ENCODE measurements at places on chromosomes 4 and X.

DNA sequence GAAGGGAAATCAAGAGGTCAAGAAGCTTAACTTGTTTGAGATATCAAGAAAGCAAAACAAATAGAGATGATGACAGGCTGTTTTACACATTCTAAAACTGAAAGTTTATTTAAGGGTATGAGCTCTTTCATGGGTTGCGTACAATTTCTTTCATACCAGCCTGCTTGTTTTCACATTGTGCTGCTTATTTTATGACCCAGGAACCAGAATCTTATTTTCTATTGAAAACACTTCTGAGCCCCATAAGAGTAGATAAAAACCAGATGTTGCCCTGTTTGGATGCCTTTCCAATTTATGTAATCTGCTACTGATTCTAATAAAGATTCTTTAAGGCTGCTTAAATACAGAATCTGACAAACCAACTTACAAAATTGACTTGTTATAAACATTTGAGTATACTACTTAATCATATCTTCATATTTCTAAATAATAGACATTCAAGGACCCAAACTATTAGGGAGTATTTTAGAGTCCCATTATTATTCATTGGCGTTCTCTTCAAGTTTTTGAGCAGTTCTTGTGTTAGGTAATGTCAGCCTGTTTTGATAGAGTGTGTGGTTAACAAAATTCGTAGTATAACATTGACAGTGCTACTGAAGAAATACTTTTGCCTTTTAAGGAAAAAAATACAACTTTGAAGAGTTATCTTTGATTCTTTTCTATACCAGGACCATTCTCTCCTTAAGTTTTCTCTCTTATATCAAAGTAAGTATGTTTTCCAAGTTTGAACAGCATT is 74.4 kb downstream of the PDLIM5 start:
- DNase-seq = no peak

- no peak for DNase-seq
Observed at GRCh38 chrX:38172596-38172995, 48.1 kb downstream of the SRPX start.

DNA sequence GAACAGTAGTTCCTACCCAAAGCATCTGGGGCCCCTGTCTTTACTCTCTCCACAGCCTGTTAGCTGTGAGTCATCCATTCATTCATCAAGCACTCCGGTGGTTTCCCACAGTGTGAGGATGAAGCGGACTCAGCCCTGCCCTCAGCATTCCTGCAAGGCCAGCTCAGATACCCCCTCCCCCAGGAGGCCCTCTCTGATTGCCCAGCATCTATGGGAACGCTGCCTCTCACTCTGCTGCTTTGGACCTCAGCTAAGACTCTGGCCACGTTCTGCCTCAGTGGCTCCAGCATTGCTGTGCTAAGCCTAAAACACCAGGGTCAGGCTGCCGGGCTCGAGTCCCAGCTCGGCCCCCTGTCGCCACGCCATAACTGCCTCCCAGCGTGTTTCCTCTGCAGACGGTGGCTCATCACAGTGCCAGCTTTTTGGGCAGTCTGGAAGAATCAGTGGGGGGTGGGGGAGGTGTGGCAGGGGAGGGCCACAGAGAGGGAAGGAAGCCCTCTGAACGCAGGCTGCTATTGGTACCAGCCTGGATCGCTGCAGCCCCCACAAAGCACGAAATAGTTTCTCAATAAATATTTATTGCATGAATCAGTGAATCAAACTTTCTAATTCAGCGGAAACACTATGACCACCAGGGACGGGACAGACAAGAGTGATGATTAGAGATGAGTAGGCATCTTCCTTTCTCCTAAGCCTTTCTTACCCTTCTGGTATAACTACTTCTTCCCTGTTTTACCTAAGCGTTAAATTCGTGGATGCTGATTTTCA is 74.4 kb downstream of the SORCS2 start:
- no peak for DNase-seq

DNA sequence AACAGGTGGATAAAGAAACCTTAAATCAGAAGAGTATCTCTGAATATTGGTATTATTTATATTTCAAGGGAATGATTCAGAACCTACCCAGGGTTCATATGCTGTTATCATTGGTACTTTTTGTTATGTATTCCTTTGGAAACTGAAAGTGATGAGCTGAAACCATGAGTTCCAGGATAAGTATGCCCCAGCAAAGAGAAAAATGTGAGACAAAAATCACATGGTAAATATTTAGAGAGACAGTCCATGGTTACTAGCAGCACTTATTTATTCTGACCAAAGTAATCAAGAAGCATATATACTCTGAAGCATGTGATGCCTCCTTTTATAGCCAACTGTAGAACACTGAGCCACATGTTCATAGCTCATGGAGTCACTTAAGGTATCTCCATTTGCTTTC is 277.7 kb downstream of the ARAP2 start:
- DNase-seq = no peak

DNA sequence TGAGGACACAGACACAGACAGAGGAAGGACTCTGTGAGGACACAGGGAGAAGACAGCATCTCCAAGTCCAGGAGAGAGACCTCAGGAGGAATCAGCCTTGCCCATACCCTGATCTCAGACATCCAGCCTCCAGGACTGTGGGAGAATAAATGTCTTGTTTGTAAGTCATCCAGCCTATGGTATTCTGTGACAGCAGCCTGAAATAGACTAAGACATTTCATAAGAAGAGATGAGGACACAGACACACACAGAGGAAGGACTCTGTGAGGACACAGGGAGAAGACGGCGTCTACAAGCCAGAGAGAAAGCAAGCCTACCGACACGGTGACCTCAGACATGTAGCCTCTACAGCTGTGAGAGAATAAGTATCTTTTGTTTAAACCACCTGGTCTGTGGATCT is 112.1 kb downstream of the DHRSX start:
- DNase-seq = no peak

DNA sequence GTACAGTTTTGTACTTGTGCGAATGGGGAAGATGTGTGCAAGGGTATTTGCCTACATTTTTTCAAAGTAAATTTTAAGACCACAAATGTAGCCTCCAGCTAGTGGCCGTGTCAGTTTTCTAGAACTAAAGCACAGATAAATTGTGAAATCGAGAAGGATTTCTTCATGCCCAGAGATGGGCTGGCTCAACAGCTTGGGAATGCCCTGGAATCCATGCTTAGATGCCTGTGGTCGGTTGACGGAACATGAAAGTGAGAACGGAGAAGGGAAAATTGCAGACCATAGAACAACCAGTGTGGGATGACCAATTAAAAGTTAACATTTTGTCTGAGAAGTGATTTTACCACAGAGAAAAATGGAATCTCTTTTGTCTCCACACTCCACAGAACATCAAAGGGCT is 73.2 kb upstream of the VCX2 start:
- DNase-seq = no peak

- no peak for DNase-seq
Observed at GRCh38 chr4:73661646-73662119, 41.4 kb upstream of the RASSF6 start.

- DNase-seq = no peak
Observed at GRCh38 chr4:8702020-8702495, 109.5 kb downstream of the CPZ start.

GRCh38 chr4:88276952-88277710 is 7.2 kb downstream of the PPM1K start:
- no peak for DNase-seq

DNA sequence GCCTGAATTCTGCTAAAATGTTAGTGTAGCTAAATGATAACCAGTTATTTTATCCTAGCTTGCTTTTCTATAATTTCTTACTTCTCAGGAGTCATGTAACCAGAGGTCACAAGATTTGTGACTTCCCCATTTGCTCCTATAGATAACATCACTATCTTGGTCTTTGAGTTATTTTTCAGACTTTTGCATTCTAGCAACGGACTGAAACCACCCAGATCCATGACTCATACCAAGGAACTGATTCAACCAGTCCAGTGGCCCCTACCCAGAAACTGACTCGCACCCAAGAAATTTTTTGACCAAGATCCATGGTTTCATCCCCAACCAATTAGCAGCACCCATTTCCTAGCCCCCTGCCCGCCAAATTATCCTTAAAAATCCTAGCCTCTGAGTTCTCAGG is 50.0 kb downstream of the IQCM start:
- DNase-seq = no peak

- no peak for DNase-seq
Observed at GRCh38 chr4:4712800-4713528, 146.5 kb upstream of the MSX1 start.

DNA sequence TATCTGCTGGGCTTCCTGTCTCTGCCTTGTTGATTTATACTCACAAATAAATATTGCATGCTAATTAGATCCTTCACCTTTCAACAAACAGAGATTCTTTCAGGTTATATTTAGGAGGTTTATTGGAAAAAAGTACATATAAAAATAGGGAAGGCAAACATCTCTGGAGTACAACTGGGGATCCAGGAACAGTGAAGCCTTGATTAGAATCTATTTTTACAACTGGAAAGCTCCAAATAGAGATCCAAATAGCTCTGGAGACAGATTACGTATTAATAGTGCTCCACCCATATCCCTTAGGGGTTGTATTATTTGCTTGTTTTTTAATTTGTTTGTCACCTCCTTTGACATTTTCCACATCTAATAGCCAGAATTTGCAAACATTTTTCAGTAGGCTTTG is 46.9 kb upstream of the MAP9 start:
- DNase-seq = no peak

DNA sequence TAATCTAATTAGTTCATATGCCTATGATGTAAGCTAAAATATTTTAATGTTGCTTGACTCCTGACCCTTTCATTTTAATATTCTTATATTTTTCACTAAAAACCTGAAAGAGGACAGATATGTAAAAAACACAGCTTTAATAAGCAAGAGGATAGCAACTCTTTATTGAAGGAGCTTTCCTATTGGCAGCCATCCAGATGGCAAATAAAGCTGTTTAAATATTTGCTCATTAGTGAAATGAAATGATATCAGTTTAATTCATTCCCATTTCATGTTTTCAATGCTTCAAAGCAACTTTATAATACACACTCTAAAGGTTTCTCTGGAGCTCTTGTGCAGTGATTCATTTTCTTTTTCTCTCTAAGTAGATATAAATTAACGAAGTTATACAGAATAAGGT is 473.4 kb downstream of the PCDH7 start:
- DNase-seq = no peak

DNA sequence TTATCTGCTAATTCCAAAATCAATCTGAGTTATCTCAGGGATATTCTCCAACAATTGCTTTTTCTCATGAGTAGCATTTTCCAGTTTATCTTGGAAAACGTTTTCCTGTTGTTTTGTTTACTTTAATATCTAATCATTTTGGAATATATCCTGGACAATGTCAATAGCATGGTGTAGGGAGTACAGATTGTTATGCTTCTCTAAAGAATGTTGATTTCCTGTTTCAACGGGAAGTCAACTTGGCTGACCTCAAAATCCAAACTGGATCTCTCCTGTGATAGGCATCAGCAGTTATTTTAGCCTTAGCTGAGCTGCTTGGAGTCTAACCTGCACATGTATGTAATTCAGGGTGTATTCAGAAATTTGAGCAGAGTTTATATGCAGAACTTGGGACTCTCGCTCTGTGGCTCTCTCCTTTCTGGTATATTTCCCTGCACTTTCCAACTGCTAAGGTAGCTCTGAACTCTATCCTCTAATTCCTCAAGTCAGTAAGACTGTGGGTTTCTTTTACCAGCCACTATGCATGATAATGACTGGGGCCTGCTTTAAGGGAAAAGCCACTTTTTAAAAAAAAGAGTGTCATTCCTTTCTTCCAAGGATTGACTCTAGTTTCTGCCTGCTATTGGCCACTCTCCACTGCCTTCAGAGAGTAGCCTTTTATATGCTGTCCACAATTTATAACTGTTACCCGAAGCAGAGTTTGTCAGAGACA is 7.7 kb downstream of the PRSS48 start:
- DNase-seq = no peak

GRCh38 chrX:12997906-12998687 is 23.2 kb downstream of the TMSB4X start:
- DNase-seq = no peak

GRCh38 chrX:30538271-30538670 is 39.3 kb downstream of the TASL start:
- DNase-seq = no peak

- no peak for DNase-seq
Observed at GRCh38 chr4:129344058-129344457, 248.1 kb downstream of the C4orf33 start.

GRCh38 chrX:8194216-8194615 is 23.1 kb upstream of the VCX2 start:
- no peak for DNase-seq

DNA sequence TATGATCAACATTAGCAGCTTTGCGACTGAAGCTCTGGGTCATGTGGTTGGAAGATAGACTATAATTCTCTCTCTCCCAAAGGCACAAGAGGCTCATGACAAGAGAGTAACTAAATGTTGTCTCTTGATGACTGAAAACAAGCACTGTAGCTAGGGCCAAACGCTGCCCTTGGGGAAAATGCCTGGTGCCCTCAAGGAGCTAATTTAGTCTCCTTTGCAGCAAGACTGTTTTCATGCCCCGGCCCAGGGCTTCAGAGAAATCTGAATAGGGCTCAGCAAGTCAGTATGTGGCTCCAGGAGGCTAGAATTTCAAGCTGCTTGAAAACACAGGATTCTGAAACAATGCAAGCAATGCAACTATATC is 411.9 kb downstream of the GPAT3 start:
- DNase-seq = no peak

GRCh38 chrX:131187206-131187605 is 101.9 kb downstream of the IGSF1 start:
- no peak for DNase-seq

GRCh38 chr4:14168919-14169318 is 541.4 kb upstream of the BOD1L1 start:
- no peak for DNase-seq

DNA sequence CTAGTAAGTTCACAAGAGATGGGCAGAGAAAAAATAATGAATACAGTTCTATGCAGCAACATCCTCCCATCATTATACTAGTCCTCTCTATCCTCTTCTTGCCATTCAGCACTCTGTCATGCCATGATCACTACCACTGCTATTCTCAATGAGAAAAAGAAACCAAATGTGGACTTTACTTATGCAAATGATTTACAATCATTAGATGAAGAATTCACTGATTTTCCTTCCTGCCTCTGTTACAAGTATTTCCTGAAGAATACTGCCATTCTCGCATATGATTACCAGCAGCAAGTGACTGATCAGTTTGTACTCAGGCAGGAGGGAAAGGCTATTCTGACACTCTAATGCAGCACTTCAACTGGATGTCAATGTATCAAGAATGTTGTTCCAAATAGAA is 50.3 kb downstream of the WDFY3 start:
- DNase-seq = no peak

GRCh38 chr4:145101091-145101490 is 3.0 kb downstream of the ABCE1 start:
- no peak for DNase-seq

- DNase-seq = no peak
Observed at GRCh38 chr4:106914223-106914622, 121.9 kb downstream of the DKK2 start.

DNA sequence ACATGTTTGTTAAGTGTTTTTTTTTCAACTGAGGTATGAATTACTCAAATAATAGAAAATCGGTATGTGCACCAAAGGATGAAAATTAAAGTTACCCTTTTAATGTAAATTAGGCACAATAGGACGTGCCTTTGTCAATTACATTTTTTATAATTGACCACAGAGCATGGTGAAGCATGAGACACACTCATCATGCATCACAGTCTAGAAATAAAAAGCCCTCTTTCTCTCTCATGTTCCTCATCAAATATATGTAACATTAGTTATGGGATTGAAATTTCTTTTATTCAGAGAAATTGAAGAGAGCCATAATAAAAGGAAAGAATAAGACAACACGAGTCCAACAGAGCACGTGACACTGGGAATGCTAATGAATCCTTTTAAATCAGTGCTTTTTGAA is 3.5 kb downstream of the GNRHR start:
- no peak for DNase-seq

GRCh38 chr4:28278676-28279075 is 1418.0 kb downstream of the STIM2 start:
- no peak for DNase-seq

Measured in CD4-positive, alpha-beta T cell (primary cell).